OCI-LY7 (cell line): ENCODE measurements at places on chromosomes 6 and 20. TPM values are rescaled to one million over a fixed set of nuclear protein-coding genes. Genes with fewer than 3 reads are reported as not detected.

The RGL2 gene
- total RNA-seq = 67.1 and 67.6 TPM in 2 replicates

The RBPJL gene
- not detected in 2 replicates for total RNA-seq

The DYNLT2 gene
- total RNA-seq = 6.4 and 7.5 TPM in 2 replicates

The BPI gene
- total RNA-seq = not detected in 2 replicates

The UQCC2 gene
- total RNA-seq = 85.3 and 88.2 TPM in 2 replicates

The SDC4 gene
- not detected in 2 replicates for total RNA-seq

The JPH2 gene
- total RNA-seq = not detected in 2 replicates

The VSTM2L gene
- total RNA-seq = 0.17 TPM in 1 of 2 replicates, not detected in the other

The IL17A gene
- total RNA-seq = not detected in 2 replicates
